ENCODE measurements at places on chromosomes 6 and 20.

- DNase-seq = no peak
These were observed 20.9 kb downstream of the ZSCAN12 start for GRCh38 chr6:28378644-28379043.

- no peak for DNase-seq
These were observed 49.2 kb downstream of the TOMM6 start for GRCh38 chr6:41836660-41837052.

- DNase-seq = no peak
These were observed 153.5 kb upstream of the STMND1 start for GRCh38 chr6:16948396-16948795.

GRCh38 chr20:699811-700338, 24.3 kb upstream of the SCRT2 start:
- peak; percentile 48 for DNase-seq

- DNase-seq = no peak
These were observed 314.6 kb downstream of the THBS2 start for GRCh38 chr6:168939041-168939440.

DNA sequence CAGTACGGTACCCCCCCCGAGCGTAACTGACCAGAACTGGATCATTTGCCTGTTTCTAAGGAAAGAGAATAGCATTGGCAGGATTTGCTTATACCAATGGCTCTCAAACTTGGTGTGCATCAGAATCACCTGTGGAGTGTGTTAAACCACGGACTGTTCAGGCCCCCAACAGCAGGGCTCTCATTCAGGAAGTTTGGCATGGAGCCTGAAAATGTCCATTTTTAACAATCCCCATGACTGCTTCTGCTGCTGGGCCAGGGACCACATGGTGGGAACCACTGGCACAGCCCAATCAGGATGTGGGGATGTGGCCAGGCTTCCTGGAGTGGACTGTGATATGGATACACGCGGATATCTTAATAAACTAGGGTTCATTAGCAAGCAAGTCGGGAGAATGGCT, 53.9 kb downstream of the GTF2H5 start:
- no peak for DNase-seq

DNA sequence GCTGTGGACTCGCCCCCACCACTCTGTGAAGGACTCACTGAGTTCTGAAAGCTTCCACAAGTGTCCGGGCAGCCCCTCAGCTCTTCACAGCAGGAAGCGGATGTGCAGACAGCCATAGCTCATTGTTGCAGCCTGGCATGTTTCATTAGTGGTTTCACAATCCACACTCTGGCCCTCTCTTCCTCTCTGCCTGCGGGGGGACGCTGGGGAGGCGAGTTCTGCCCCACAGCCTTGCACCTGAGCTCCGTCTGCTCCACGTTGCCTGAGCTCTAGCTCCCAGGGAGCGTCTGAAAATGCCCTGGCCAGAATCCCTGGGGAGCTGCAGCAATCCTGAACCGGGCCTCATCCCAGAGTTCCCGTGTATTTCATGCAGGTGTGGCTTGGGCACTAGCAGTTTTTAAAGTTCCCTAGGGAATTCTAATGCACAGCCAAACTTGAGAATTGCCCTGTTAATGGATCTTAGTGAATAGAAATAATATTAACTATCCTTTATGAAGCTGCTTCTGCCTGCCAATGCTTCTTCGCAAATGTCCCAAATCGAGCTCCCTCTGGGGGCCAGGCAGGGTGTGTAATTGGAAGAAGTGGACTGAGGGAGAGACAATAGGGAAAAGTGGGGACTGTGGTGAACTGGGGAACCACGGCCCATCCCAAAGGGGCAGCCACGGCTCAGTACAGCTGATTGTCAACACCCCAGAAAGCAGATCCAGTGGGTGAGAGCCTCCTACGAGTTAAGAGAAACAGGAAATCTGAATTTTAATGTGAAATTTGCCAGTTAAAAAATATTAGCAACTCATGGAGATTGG, 51.5 kb downstream of the CTCFL start:
- DNase-seq = no peak

DNA sequence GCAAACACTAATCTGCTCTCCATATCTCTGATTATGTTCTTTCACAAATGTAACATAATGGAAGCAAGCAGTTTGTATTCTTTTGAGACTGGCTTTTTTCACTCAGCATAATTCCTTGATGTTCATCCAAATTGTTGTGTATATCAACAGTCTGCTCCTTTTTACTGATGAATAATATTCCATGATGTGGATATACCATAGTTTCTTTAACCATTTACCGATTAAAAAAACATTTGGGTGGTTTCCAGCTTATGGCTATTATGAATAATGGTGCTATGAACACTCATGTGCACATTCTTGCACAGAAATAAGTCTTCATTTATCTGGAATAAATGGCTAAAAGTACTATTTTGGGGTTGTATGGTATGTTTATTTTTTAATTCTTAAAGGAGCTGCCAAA, 708.9 kb downstream of the RFPL4B start:
- DNase-seq = no peak

DNA sequence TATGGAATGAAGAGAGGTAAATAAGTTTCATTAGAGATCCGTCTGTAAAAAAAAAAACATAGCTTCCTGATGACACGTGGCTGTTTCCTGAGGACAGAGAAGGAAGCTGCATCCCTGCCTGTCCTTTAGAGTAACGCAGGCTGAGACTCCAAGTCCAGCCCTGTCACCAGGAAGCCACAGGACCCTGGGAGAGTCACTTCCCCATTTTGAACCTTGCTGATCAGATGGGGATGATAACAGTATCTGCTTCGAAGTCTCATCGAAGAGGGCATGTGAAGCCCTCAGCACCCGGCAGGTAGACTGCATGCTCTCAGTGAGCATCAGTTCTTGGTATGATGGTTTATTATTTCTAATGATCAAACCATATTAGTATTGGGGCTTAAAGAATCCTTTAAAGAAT, 139.1 kb upstream of the KCNG1 start:
- DNase-seq = no peak

GRCh38 chr6:108945681-108946159, 97.5 kb downstream of the ARMC2 start:
- DNase-seq = peak; percentile 85

DNA sequence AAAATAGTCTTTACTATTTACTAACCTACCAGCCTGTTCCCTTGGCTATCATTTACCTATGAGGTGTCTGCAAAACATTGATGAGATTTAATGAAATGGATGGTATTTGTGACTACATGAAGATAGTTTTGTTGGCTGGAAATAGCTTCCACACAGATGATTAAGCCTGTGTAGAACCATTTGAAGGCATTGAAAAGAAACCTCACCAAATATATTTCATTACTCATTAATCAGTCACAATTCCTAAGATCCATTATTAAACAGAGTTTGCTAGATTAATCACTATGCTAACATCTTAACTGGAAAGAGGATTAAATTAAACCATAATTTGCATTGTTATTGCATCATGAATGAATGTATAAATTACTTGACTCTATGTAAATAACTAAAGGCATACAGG, 560.3 kb downstream of the BMP2 start:
- no peak for DNase-seq

GRCh38 chr6:84860509-84860908, 96.1 kb upstream of the TBX18 start:
- no peak for DNase-seq

DNA sequence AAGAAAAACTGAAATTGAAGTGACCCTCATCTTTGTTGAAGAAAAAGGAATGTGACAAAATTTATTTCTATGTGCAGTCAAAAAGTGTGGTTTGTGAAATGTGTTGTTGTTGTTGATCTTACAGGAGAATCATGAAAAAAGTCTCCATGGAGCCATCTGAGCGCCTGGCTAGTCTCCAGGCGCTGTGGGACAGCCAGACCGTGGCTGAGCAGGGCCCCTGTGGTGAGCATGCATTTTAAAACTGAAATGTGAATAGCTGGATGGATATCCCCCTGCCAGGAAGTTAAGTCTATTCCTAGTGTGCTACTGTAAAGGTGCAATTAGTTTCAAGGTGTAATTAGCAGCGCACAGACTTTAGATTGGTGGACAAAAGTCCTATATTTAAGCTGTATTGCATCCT, 170.6 kb downstream of the CARMIL1 start:
- no peak for DNase-seq

GRCh38 chr20:50724112-50724725, 7.2 kb upstream of the PARD6B start:
- no peak for DNase-seq

DNA sequence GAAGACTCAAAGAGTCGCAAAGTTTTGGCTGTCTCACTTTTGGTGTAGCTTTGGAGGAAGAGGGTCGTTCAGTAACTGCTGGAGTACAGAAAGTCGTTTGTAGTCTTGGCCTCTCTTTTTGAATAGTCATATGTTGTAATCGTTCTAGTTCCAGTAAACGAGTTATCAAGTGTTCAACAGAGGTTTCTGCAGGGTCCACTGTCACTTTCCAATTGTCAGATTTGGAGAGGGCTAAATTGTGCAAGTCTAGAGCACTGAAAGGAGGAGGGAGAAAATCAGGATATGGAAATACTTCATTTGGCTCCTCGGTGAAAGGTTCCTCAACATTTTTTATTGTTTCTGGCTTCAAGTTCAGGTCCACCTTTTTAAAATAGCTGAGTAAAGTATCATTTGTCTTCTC, 9.7 kb downstream of the FAM217A start:
- DNase-seq = no peak

DNA sequence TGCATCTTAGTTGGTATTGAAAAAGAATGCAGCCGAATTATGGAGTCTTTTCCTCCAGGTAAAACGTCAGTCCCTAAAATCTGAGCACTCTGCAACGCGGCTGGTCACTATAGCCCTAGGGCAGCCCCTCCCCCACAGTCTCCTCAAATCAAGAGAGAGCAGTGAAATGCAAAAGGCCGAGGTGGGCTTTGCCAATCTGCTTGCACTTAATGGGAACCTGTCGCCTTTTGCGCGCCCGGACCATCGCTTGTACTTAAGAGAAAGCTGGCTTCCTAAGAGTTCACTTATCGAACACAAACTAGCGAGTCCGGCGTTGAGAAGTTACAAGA, 447 bp downstream of the MCM3 start:
- DNase-seq = no peak

- no peak for DNase-seq
These were observed 143.3 kb downstream of the NFATC2 start for GRCh38 chr20:51399006-51399890.

DNA sequence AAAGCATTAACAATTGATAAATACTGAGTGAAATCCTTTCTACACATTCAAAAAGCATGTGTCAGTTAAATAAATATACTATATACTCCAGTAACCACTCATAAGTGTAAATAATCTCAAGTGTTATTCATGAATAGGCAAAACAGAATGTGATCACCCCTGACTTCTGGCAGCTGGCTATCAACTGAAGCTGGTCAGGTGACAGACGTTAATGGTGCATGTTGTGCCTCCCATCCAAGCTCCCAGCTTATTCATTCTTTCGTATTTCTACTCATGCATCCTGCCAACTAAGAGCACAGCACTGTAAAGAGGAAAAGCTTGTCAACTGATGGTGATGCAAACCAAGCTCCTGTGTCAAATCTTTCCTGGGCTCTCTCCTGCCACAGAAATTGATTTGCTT, 7.7 kb downstream of the PSMB1 start:
- DNase-seq = no peak

GRCh38 chr6:7243179-7243981, 69.6 kb downstream of the SSR1 start:
- peak; percentile 16 for DNase-seq

- no peak for DNase-seq
These were observed 13.7 kb upstream of the ADRM1 start for GRCh38 chr20:62289131-62289530.

DNA sequence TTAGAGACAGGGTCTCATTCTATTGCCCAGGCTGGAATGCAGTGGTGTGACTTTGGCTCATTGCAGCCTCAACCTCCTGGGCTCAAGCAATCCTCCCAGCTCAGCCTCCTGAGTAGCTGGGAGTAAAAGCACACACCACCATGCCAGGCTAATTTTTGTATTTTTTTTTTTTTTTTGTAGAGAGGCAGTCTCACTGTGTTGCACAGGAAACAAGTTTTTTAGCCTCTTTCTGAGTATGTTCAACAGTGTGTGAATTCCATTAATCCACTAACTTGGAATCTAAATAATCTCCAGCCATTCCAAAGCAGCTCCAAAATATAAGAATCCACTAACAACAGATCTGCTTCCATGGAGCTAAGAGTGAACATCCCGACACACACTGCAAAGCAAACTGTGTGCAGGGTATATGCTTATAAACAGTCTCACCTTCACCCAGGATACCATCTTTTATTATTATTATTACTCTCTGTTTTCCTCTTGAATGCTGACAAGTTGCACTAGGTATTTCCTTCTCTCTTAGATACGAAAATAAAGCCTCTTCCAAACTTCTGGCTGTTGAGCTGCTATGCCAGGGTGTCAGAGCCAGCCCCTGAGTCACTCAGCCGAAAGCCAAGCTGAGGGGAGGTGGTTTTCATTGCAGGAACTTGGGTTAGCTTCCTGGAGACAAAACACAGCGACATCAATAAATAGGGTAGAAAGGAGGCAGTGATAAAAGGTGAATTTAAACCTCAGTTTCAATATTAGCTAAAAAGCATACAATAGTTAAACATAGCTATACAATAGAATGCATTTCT, 264.9 kb downstream of the HIVEP2 start:
- no peak for DNase-seq

DNA sequence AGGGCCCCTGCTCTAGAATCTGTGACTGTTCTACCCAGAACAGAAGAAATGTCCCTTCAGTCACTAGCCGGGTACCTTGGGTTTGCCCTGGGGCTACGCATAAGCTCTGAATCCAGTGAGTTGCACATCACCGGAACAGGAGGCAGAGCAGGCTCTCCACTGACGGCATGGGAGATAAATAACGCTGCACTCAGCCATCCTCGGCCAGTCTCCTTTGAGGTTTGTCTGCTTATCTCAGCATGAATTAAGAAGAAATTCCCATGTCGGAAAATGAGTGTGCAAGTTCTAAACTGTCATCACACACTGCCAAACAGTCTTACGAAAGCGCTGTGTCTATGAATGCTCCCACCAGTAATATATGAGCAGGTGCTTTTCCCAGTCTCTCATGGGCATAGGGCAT, 90.8 kb downstream of the FAM50B start:
- DNase-seq = no peak

DNA sequence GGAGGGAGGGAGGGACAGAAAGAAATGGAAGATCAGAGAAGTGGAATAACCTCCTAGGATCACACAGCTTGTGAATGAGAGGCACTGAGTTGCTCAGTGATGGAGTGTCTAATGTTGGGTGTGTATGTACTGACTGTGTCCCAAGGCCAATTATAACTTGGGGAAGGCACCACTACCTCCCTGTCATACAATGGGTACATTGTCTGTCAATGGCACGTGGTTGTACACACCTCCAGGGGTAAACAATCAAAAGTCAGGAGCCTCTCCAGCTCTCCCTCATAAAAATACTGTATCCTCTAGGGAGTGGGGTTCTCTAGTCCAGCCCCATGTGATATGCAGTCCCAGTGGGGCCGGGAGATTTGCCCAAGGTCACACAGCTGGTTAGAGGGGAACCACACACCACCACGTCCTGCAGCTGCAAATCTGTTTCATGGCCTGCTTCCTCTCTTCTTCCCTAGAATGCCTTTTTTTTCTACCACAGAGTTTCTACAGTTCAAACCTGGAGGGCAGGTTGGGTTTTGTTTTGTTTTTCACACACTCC, 112.5 kb downstream of the SNX5 start:
- DNase-seq = no peak

- no peak for DNase-seq
These were observed 119.4 kb downstream of the RFPL4B start for GRCh38 chr6:112466373-112467151.

GRCh38 chr6:1310628-1311399, 1.1 kb upstream of the FOXQ1 start:
- DNase-seq = no peak
